ENCODE measurements at places on chromosomes 16 and 17.

GRCh38 chr17:1956134-1956533, 69.0 kb downstream of the RTN4RL1 start:
- no peak for DNase-seq

DNA sequence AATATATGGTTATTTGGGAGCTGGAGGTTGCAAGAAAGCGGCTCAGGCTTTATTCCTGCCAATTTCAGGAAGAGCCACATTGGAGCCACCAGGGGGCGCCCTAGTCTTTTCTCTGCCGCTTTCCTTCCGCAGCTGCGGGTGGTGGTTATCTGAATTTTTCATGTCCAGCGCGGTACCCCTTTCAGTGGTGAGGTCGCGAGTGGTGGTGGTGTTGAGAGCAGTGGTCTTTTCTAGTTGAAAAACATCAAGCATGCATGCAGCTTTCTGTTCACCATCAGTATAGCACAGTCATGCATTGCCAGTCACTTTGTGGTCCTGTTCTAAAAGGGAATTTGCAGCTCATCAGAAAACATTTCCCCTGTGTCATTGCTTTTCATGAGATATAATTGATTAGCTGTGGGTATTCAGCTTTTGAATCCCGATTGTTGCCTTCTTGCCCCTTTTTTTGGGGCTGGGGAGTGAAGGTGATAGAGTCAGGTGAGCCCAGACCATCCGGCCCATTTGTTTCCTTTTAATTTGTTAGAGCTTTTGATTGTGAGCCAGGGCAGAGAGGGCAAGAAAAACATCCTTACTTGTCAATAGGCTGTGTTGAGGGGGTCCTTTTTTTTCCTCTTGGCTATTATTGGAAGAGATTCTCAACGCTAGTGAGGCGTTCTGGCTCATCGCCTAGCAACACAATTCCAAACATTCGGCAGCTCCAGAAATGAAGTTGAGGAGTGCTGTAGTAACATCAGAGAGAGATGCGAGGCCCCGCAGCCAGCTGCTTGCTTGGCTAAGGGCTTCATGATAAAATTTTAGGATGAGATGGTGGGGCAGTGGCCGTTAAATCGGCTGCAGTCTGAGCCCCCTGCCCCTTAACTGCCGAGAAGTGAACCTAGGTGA, 119.0 kb downstream of the SNX29 start:
- no peak for DNase-seq

DNA sequence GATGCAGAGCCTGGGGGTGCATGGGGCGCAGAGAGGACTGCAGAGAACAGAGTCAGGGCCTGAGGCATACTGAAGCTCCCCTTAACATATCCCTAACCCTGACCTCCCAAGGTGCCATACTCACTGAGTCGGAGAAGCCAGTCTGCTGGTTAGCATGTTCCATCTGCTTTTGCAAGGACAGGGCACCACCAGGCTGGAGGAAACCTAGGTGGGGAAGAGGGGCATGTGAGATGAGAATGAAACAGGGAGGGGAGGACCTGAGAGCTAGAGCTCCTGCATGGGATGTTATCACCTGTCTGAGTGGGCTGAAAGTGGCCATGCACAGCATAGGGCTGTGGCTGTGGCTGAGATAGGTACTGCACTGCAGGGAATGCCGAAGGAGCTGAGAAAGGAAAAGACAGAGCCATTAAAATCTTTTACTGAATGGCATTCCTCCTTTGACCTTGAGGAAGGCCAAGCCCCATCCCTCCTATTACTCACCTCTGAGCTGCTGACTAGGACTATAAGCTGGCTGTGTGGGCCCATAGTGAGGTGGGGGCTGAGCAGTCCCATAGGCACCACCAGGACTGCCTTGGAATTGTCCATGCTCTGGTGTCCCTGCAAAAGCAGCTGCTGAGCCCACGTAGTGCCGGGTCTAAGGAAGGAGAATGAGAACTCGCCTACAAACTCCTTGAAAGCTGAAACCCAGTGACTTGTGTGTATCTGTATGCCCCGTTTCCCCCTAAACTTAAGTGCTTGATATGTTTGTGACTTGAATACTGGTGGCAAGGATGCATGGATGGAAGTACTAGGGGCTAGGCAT, 1.9 kb downstream of the GPS2 start:
- no peak for DNase-seq

DNA sequence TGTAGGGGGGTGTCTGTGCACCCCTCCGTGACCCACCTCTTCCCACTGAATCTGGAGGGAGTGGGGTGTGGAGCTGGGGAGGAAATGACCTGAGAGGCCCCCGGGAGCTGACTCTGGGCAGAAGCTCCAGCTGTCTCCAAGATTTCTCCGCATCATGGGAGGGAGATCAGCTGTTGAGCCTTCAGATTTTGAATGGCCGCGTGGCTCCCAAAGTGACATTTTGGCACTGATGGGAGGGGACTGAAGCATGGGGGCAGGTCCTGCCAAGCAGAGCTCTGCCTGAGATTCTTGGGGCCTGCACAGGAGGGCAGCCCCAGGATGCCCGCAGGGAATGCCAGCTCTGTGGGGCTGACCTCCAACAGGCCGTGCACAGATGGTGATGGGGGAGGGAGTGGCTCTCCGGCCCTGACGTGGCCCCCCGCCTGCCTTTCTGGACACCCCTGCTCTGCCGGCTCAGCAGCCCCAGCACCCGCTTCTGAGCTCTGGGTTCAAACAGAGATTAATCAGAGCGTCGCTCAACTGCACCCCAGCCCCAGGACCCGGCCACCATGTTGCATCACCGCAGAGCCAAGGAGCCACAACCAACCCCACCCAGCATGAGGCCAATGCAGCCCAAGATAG, 25.3 kb upstream of the UBE2I start:
- DNase-seq = no peak

DNA sequence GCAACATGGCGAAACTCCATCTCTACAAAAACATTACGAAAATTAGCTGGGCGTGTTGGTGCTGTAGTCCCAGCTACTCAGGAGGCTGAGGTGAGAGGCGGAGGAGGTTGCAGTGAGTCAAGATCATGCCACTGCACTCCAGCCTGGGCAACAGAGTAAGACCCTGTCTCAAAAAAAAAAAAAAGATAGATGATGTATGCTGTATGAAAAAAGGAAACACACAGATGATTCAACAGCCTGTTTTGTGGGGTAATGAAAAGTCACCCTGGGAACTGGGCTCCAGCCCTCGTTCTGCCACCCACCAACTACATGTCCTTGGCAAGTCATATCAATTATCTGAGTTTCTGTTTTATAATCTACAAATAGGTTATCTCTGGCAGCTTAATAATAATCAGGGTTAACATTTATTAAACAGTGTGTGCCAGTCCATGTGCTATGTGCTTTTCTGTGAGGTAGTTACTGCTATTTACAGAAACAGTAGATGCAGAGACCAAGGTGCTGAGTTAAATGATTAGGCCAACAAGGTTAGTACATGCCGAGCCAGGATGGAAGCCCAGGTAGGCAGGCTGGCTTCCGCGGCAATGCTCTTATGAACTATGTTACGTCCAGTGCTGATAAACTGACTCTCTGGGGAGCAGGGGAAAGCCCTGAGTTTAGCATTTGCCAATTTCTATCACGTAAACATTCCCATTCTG, 1.1 kb downstream of the G6PC1 start:
- DNase-seq = no peak

DNA sequence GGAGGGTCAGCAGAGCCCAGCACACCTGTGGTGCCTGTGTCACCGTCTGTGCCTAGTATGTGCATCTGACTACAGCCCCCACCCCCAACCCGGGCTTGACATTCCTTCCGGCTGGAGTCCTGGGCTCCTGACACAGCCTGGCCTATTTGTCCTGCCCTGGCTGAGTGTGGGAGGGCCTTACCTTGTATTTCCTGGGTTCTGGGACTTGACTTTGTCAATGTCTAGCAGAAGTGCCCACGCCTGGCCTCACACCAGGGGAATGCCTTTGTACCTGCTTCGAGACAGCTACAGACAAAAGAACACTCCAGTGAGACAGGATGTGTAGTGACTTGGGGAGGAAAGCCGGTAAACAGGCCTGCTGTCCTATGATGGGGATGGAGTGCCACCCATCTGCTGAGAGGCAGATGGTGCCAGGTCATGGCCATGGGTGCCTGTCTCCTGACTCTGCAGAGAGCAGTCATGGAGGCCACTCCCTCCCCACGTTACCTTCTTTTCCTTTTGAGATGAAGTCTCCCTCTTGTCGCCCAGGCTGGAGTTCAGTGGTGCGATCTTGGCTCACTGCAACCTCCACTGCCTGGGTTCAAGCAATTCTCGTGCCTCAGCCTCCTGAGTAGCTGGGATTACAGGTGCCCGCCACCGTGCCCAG, 42.8 kb downstream of the TNFRSF13B start:
- DNase-seq = no peak

DNA sequence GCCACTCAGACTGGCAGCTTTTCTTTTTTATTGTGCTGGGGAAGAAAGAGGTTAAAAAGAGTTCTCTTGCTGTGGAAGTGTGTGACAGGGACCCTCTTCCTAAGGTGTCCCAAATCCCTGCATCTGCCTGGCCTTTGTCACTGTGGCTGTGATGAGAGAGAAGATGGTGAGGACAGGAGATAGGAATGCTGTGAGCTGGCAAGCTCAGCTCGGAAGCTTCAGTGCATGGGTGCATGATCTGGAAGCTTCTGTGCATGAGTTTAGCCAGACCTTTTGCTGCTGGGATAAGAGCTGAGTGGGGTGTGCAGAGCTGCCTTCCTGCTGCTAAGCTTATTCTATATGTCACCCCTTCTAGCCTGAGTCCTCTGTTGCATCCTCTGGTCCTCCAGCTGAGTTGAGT, 103.3 kb upstream of the CACNG3 start:
- no peak for DNase-seq

DNA sequence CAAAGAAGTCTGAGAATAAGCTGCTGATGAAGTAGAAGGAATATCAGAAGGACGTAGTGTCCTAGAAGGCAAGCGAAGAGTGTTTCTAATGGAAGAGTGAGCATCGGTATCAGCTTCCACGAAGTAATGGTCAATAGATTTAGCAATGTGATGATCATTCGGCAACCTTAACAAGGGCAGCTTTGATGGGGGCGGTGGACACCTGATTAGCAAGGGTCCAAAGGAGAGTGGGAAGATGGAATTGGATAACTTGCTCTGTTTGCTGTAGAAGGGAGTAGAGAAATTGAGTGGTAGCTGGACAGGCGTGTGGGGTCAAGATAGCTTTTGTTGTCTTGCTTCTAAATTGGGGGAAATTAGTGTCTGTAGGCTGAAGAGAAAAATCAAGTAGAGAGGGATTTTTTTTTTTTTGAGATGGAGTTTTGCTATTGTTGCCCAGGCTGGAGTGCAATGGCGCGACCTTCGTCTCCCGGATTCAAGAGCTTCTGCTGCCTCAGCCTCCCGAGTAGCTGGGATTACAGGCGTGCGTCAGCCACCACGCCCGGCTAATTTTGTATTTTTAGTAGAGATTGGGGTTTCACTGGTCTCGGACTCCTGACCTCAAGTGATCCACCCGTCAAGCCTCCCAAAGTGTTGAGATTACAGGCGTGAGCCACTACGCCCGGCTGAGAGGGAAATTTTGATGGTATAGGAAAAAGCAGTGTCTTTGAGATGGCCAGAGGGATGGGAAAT, 13.9 kb upstream of the HES7 start:
- DNase-seq = no peak

- no peak for DNase-seq
These were observed 114.9 kb downstream of the PRKCA start for GRCh38 chr17:66417300-66417719.

GRCh38 chr16:88911136-88911945, 44.9 kb upstream of the PABPN1L start:
- DNase-seq = no peak

- no peak for DNase-seq
These were observed 27.6 kb upstream of the AATK start for GRCh38 chr17:81193470-81194224.

- no peak for DNase-seq
These were observed 71.3 kb downstream of the IRX5 start for GRCh38 chr16:55001931-55002330.

DNA sequence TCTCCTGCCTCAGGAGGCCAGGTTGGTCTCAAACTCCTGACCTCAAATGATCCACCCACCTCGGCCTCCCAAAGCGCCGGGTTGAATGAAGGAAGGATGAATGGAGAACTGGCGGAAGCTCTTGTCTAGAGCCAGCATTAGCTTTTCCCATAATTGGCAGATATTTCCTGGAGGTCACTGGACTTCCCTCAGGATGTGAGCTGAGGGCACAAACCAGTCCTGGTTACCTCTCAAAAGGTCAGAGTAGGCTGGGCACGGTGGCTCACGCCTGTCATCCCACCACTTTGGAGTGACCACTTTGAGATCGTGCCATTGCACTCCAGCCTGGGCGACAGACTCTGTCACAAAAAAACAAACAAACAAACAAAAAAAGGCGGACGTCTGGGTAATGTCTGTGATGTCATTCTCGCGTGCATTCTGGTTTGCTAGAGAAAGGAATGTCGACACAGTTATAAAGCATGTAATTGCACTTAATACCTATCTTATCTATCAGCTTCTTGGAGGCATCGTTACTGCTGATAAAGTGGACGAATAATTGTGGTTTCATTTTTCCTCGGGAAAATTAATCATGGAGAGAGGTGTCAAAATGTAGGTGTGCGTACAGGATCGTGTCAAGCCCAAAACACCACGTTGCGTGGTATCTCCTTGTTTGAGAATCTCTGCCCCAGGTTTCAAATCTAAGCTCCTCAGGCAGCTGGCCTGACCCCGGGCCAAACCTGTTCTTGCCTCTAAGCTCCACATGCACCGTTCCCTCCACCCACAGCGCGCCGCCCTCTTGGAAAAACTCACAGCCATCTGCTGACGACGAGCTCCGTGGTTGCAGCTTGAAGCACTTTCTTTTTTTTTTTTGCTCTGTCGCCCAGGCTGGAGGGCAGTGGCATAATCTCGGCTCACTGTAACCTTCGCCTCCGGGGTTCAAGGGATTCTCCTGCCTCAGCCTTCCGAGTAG, 6.4 kb upstream of the CRK start:
- DNase-seq = no peak

DNA sequence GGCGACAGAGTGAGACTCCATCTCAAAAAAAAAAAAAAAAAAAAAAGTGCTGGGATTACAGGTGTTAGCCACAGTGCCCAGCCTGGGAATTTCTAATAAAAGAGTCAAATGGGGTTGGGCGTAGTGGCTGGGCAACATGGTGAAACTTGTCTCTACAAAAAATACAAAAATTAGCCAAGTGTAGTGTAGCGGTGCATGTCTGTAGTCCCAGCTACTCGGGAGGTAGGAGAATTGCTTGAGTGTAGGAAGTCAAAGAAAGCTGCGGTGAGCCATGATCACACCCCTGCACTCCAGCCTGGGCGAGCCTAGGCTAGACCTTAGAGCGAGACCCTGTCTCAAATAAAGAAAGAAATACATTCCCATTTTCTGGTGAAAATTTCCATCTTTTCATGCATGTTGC, 2.4 kb upstream of the UTS2R start:
- DNase-seq = no peak

DNA sequence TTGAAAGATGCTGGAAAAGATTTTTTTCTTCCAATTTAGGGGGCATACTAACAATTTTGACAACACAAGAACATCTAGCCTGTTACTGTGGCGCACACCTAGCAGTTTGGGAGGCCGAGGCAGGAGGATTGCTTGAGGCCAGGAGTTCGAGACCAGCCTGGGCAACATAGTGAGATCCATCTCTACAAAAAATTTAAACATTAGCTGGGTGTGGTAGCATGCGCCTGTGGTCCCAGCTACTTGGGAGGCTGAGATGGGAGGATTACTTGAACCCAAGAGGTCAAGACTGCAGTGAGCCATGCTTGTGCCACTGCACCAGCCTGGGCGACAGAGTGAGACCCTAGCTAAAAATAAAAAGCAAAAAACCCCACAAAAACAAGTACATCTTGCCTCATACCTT, 168.8 kb downstream of the TANC2 start:
- no peak for DNase-seq

GRCh38 chr16:15466886-15467781, 32.7 kb downstream of the BMERB1 start:
- no peak for DNase-seq

- no peak for DNase-seq
These were observed 34.5 kb upstream of the MGAT5B start for GRCh38 chr17:76833747-76834146.

GRCh38 chr16:61987474-61988012, 48.7 kb downstream of the CDH8 start:
- DNase-seq = no peak
